MG63 (cell line): ENCODE measurements at places on chromosomes 12 and 14.

- DNase-seq: no peak
Measured at GRCh38 chr12:94754653-94755052, 104.3 kb upstream of the TMCC3 start.

- no peak for DNase-seq
Measured at GRCh38 chr14:100470523-100470897, 116.7 kb downstream of the BEGAIN start.

DNA sequence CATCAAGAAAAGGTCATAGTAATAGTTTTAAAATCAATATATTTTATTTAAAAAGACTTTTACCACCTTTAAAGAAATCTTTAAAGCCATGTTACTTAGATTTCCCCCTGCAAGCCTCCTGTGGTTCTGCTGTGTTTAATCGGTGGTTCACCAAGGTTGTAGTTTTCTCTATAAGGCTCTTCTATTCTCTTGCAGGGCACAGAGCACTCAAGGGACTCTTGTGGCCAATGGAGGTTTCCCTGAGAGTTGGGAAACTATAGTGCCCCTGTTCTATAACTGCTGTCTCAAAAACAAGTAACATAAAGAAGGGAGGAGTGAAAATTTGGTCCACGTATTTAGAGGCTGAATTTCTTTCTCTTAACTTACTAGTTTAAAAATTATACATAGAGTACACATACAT, 25.0 kb downstream of the DACT1 start:
- no peak for DNase-seq

GRCh38 chr14:42475289-42475688, 868.6 kb downstream of the LRFN5 start:
- no peak for DNase-seq

DNA sequence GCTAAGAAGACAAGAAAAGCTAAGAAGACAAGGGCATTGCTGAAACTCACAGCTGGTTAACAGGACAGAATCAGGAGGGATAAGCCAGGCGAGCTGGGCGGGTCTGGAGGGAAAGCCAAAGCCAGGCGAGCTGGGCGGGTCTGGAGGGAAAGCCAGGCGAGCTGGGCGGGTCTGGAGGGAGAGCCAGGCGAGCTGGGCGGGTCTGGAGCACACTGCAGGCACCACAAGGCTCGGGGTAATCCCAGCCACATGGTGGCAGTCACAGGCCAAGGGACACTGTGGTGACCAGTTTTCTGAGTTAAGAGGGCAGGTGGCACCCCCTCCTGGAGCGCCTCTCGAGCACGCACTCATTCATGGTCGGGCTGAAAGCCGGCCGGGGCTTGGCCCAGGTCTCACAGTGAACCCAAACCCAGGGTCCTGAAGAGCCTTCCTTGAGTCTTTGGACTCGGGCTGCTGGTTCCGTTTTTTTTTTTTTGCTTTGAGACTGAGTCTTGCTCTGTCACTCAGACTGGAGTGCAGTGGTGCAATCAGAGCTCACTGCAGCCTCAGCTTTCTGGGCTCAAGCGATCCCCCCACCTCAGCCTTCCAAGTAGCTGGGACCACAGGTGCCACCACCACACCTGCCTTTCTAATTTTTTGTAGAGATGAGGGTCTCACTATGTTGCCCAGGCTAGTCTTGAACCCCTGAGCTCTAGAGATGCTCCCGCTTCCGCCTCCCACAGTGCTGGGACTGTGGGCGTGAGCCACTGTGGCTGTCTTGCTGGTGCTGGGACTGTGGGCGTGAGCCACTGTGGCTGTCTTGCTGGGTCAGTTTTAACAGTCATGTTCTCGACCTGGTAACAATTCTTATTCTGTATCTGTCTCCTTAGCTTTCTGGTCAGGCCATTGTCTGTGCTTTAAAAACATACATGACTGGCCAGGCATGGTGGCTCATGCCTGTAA, 40.2 kb downstream of the HSP90AA1 start:
- DNase-seq: no peak

DNA sequence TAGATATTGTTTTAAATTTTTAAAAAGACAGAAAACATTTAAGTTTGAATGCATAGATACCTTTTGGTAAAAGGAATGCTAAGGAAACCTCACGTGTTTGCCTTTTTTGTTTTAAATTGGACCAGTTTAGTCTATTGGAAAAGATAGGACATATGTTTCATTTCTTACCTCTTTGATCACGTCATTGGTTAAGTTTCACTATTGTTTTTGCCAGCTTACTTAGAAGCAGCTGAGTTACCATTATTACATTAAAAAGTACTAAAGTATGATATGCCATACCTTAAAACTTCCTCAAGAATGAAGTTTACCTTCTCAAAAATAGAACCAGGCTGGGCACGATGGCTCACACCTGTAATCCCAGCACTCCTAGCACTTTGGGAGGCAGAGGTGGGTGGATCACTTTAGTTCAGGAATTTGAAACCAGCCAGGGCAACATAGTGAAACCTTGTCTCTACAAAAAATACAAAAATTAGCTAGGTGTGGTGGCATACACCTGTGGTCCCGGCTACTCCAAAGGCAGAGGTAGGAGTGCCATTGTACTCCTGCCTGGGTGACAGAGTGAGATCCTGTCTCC, 54.4 kb downstream of the SRGAP1 start:
- no peak for DNase-seq

GRCh38 chr14:51307551-51307950, 67.5 kb downstream of the TMX1 start:
- DNase-seq: no peak

- DNase-seq: no peak
Measured at GRCh38 chr14:26170885-26171284, 426.9 kb downstream of the NOVA1 start.

DNA sequence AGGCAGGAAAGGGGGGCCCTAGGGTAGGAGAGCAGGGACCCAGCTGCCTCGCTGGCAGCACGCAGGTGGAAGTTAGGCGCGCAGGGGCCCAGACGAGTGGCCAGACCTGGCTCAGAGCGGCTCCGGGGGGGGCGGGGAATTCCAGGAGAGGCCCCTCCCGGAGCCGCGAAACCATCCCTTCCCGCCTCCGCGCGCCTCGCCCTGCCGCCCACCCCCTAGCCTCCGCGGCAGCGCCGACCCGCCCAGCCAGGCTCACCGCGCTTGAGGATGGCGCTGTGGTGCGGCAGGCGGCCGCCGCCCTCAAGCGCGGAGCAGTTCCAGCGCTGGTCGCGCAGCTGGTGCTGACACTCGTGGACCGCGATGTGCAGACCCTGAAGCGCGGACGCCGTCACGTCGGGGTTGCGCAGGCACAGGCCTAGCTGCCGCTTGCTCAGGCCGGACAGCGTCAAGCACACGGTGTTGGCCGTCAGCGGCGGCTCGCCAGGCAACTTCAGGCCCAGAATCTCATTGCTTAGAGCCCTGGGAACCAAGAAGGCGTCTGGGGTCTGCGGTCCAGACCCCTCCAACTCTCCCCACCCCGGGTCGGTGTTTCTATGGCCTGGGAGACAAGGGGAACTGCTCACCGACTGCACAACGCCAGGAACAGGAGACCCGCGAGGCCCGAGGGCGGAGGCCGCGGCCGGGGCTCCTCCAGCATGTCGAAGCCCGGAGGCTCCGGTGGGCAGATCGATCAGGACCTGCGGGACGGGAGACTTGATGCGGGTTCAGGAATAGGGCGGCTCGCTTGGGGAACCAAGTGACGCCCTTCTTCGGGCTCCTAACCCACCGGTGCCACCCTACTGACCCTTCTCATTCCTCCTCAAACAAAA, 1.5 kb downstream of the WNT10B start:
- no peak for DNase-seq

GRCh38 chr12:132489078-132489601, 811 bp upstream of the FBRSL1 start:
- DNase-seq: no peak

DNA sequence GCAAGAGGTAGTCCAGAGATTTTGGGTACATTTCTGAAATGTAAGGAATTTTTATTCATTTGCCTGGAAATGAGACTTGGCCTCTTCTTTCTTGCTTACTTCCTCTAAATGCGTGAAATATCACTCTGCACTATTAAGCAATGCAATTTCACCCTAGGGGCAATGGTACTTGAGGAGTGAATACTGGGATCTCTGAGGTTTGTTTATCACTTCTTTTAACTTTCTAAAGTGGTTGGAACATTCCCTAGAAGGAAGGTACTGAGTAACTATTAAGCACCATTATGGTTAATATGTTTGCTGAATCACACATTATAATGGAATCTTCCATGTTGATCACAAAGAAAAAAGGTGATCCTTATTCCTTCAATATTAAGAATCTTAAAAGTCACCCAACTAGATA, 120.9 kb upstream of the CAND1 start:
- DNase-seq: no peak
